Stimulated activated CD4-positive, alpha-beta T cell treated with anti-CD3 and anti-CD28 coated beads, Interleukin-15, amount 100 ng/mL, for 1 hour (primary cell): ENCODE measurements at places on chromosomes 2 and 18.

DNA sequence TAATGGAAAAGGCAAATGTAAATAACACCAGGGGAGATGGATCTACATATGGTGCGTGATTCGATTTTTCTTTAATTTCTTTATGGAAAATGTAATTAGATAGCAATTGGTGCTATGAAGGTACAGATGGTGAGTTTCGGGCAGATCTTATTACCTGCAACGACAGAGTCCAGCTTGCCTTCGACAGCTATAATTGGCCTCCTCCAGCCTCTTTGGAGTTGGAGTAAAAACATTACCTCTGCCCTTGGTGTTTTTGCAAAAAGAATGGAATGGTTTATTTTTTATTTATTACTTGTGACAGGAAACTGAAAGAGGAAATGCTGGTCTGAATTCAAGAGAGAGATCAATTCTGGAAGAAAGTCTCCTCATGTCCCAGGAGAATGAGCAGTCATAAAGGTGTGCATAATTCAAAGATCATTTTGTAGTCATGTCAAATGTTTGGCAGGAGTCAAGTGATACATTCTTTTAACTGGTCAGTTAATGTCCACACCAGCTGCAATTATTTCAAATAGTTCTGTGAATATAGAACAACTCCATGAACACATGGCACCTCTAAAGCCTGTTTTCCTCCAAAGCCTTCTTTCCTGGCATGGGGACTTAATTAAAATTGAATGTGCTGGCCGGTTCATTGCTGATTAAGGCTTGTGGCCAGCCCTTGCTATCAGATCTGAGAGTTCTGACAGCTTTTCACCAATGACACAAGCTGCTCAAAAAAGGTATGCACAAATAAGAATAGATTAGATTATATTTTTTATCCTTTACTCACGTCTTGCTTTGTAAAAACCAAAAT is 46.9 kb upstream of the KCNH7 start:
- DNase-seq = no peak

- DNase-seq = no peak
Measured at GRCh38 chr2:41038408-41038807, 586.5 kb upstream of the SLC8A1 start.

- DNase-seq = no peak
Measured at GRCh38 chr2:23637011-23637778, 252.2 kb downstream of the KLHL29 start.

DNA sequence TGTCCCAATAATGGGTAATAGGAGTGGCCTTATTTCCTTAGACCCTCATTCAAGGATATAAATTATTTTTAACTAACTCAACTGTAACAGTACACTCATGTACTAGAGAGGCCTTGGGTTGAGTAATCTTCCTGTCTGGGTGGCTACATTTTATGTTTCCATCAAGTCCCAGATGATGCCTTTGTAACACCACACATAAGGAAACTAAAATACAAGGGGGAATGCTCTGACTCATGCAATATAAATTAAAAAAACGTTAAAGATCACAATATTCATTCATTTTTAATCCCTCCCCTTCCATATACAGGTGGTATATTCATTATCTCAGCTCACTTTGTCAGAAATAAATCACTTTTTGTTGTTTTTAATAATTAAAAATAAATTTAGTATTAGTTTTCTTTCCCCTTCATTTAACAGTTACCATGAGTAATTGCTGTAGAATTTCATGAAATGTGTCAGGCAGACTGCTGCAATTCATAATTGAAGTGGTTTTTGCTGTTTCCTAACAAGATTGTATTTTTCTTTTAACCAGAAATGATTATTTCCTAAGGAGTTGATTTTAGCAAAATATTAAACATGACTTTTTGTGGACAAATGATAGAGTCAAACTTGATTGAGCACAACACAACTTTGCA is 1403.6 kb downstream of the SUCLG1 start:
- no peak for DNase-seq

DNA sequence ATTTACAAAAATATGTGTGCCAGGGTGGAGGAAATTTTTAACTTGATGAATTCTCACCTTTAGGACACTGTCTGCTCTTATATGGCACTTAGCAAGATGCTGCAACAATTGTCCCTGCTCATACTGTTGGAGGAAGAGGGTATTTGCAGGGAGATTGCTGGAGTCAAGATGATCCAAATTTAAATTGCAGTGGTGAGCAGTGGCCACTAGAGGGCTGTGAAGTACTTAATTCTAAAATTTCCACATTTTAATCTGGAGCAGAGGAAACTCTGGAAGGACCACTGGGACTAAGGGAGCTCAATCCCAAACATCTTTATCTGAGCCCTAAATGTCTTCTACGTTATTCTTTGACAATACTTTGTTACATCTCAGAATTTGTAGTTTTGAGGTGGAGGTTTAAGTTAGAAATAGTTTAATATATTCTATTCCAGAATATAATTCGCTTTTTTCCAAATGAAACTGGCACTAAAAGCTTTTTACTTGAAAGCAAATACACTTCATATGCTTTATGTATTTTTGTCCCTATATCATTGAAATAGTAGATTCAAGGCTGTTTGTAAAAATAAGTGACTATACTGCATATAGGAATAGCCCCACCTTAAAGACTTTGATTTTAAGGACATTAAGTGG is 33.0 kb upstream of the PTH2R start:
- DNase-seq = no peak

DNA sequence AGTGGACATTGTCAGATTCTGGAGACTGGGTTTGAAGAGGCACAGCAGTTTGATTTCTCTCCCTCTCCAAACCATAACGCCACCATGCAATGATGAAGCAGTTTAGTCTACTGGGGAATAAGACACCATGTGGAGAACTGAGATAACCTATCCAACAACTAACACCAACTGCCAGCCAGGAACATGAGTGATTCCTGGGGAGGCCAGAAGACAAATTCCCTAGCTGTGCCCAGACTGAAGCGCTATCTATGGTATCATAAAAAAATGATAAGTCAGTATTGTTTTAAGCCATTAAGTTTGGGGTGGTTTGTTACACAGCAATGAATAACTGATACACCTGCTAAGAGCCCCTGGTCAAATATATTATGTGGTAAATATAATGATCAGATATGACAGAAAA is 129.3 kb downstream of the EXOC6B start:
- DNase-seq = no peak

DNA sequence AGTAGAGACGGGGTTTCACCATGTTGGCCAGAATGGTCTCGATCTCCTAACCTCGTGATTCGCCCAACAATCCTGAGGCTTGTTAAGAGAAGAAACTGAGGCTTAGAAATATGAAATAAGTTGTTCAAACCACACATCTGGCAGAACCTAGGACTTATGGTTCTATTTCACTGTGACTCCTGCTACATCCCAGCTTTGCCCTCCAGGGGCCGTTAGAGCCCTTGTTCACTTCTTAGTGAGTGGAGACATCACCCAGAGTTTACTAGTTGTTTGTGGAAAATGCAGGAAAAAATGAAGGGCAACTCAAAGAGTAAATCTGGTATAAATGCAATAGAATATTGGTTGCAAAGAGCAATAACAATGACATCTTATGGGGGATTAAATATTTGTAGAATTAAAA is 43.9 kb downstream of the MARCHF4 start:
- no peak for DNase-seq

GRCh38 chr2:102027036-102027980 is 35.5 kb downstream of the IL1R2 start:
- DNase-seq = no peak
